NCI-H187 (cell line): ENCODE measurements at places on chromosomes 4 and X.

DNA sequence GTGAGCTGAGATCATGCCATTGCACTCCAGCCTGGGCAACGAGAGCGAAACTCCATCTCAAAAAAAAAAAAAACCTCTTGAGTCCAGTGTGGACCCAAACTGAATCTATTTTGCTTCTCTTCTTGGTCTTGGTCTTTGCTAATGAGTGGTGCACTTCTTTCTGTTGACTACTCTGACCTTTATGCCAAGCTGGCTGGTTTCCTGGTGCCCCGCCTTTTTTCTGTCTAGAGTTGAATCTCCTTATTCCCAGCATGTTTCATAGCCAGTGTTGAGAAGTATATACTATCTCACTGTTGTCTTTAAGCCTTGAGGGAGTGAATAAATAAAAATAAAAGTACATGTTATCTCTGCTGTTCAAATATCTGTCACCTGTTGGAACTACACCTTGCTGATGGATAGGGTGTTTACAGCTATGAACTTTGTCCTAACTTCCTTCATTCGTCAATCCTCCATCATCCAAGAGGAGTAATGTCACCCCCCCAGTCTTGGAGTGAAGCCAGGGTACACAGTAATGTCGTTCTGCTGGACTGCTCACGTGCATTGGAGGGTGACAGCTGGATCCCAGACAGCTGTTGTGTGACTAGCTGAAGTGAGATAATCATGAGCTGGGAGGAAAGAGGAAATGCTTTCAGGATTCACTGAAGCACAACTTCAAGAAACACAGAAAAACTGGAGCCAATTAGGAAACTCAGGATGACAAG lies 99.3 kb upstream of the PRKG2 start:
- peak; percentile 79 for DNase-seq

GRCh38 chr4:109185548-109185947 lies 116.9 kb downstream of the COL25A1 start:
- DNase-seq, result no peak

GRCh38 chr4:102791318-102791835 lies 30.6 kb upstream of the MANBA start:
- DNase-seq, result no peak

- no peak for DNase-seq
Observed at GRCh38 chr4:109266891-109267290, 35.6 kb downstream of the COL25A1 start.

DNA sequence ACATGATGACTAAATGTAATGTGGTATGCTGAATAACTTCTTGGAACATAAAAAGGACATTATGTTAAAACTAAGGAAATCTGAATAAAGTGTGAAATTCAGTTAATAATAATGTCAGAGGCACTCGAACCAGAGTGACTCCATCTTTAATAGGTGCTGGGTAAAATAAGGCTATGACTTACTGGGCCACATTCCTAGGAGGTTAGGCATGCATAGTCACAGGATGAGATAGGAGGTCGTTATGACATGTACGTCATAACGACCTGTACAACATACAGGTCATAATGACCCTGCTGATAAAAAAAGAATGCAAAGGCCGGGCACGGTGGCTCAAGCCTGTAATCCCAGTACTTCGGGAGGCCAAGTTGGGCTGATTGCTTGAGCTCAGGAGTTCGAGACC lies 28.9 kb upstream of the OPHN1 start:
- no peak for DNase-seq

DNA sequence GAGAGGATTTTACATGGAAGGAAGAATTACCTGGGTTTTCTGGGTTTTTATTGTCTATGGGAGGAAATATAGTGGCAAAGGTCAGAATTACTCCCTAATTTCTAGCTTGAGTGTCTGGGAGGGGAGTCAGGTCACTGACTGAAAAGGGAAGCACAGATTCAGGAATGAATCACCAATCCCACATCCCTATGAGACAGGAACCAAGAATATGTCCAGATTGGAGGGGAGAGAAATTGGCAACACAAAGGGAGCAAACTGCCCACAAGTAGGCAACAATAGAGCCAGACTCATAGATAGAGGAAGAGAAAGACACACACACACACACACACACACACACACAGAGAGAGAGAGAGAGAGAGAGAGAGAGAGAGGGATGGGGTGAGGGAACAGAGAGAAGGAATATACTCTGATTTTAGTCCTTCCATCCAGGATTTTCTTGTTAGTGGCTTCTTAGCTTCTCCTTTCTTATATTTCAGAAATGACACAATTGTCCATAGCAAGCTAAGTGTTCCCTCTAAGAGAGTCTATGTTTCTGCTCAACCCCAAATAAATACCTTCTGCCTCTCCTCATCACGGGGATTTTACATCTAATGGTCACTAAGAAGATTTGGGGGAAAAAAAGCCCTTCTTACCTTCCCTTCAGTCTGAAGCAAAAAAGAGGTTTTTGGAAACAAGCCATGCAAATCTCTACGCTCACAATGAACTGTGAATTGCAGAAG lies 12.0 kb downstream of the P2RY10 start:
- no peak for DNase-seq

DNA sequence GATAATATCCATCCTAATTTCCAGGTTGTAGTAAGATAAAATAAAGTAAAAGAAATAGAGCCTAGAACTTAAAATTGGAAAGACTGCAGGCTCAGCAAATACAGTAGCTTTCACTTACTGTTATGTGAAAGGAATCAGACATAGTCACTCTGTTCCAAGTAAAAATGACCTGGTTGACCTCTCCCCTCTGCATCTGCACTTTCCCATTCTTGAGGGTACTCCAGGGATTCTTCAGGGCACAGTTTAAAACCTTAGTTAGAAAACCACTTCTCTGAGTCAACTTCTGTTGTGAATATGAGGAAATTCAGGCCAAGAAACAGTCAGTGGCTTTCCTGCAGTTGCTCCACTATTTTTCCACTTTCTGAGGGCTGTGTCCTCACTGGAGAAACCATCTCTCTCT lies 42.9 kb downstream of the FRAS1 start:
- no peak for DNase-seq

GRCh38 chr4:99746443-99746842 lies 70.2 kb upstream of the DAPP1 start:
- DNase-seq, result no peak

GRCh38 chr4:34181311-34181841 lies 2062.9 kb downstream of the ARAP2 start:
- DNase-seq, result no peak

DNA sequence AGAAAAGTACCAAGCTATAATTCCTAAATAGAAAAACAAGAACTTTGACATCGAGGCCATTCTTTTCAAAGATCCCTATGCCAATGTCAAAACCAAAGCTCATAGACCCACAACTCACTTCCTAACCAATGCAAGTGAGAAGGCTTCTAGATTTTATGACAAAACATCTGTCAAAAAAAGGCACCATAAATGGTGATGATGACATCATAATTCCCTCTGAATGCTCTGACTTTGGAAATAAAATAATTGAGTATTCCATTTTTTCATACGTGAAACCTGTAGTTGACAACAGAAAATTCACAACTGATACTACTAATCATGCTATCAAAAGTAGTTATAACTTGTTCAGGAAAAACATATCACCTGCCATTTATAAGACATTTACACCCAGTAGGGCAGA lies 8.7 kb upstream of the CABS1 start:
- no peak for DNase-seq

DNA sequence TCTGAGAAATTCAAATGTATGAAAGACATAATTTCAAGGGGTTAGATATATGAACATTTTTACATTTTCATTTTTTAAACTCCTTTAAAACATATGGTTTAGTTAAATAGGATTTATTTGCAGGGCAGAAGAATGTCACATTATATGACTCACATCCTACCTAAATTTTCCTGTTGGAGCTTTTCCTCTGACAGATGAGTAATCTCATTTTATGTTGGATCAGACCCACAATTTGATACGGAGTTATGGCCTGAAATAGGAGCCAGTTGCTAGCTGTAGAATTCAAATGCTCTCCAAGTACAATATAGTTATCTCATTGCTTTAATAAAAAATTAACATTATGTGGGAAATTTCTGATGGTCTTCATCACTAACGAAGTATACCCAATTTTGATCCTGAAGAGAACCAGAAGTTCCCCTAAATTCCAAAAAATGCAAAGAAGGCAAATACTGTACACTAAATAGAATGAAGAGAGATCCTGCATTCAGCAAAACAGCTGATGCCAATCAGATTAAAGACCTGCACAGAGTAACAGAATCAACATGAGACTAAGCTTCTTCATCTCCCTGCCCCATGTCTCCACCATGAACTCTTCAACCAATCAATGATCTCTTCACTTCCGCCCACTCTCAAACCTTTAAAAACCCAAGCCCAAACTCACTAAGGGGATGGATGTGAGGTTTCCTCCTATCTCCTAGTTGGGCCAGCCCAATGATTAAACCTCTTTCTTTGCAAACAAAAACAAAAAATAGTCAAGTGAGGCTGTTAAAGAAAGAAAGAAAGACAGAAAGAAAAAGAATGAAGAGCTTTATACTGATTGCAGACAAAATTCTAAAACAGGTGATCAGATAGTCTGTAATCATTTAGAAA lies 10.9 kb upstream of the EXOSC9 start:
- DNase-seq, result no peak

DNA sequence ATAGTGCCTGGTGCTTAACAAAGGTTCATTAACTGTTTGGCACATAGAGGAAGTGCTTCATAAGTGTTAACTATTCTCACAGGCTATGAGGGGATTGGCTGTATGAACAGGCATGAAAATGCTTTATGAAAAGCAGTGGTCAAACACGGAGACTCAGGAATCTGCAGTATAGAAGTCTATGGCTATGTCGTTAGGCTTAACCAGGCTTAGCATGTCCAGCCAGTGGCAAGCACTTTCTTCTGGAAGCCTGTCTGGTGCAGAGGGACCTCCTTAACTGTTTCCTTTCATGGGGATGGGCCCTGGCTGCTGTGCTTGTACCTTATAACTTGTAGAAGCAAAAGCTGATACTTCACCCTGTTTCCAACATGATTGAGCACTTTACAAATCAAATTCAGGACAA lies 78.4 kb downstream of the PPEF2 start:
- no peak for DNase-seq

DNA sequence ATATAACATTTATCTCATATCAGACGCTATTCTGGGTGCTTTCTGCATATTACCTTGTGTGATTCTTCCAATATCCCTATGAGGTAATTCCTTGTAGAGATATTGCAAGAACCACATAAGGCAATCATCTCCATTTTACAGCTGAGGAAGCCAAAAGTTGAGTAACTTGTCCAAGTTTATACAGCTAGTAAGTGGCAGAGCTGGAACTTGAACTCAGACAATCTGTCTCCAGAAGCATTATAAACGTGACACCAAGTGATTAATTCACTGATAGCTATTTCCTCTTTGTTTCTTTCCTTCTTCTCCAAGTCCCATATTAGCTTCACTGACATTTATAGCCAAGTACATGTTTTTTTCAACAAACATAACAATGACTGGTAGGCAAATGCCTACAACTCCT lies 7.3 kb downstream of the EMCN start:
- no peak for DNase-seq

DNA sequence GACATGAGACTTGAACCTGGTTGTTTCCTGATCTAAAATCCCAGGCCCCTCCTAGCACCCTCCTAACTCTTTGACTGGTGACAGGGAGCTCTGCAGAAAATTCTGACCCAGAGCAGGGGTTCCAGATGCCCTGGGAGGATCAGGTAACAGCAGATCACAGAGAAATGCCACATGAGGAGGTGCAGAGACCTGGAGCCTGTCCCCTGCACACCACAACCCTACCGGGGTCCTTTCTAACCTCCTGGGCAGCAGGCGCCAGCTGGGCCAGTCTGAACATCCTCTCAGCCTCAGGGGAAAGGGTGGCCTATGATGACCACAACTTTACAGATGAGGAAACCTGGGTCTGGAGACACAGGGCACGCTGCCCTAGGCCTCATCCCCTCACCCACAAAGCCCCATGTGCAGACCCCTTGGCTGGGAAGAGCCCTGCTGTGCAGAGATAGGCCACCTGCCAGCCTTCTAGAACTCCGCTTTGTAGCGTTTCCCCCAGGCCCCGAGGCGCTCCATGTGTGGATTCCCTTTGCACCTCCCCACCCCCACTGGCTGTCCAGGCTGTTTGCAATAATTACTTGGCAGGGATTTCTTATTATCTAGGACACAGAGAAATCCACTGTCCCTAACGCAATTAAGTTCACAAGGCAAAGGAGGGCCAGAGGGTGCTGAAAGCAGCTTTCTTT lies 36.5 kb downstream of the WDR1 start:
- no peak for DNase-seq

- no peak for DNase-seq
Observed at GRCh38 chr4:47213971-47214370, 182.6 kb downstream of the GABRB1 start.

GRCh38 chrX:34559325-34559724 lies 97.8 kb downstream of the TMEM47 start:
- DNase-seq, result no peak

GRCh38 chrX:129649268-129650182 lies 5.2 kb downstream of the APLN start:
- no peak for DNase-seq

GRCh38 chr4:26503844-26504243 lies 13.6 kb upstream of the CCKAR start:
- DNase-seq, result no peak

DNA sequence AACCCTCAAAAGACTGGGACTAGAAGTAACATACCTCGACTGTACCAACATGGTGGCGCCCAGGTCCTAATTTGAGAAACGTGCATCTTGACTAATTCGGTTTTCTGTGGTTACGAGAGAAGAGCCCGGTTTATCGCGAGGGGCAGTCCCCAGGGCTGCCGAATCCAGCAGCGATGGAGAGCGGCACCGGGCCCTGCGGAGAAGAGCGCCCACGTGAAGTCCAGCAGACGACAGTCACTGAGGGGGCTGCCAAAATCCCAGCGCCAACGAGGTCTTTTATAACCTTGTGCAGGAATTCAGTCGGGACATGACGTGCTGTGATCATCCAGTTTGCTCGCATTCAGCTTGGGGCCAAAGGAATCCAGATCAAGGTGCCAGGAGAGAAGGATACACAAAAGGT lies 187.5 kb upstream of the SLITRK2 start:
- no peak for DNase-seq

GRCh38 chr4:108361886-108362285 lies 193.2 kb upstream of the LEF1 start:
- no peak for DNase-seq

DNA sequence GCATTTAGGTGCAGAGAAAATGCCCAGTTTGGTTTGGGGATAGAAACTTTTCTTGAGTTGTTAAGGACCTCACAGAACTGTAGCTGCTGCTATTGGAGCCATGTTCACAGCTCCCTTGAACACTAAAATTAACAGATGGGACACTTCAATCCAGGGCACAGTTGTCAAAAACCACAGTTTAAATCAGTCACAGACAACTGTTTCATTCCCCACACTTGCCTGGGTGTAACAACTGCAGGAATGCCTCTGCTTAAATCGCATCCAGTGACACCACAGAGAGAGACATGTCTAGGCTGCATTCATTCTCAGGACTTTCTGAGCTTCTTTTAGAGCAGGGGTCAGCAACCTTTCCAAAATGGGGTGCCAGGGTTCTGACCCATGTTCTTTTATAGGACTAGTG lies 12.7 kb upstream of the CAPN6 start:
- no peak for DNase-seq

GRCh38 chr4:151874328-151874727 lies 113.5 kb upstream of the GATB start:
- DNase-seq, result no peak
